ENCODE measurements at places on chromosomes 6 and 20. TPM values are rescaled to one million over a fixed set of nuclear protein-coding genes. Genes with fewer than 3 reads are reported as not detected.
A peak's percentile ranks its signal among the peaks of the same experiment; 100 is the strongest.

DNA sequence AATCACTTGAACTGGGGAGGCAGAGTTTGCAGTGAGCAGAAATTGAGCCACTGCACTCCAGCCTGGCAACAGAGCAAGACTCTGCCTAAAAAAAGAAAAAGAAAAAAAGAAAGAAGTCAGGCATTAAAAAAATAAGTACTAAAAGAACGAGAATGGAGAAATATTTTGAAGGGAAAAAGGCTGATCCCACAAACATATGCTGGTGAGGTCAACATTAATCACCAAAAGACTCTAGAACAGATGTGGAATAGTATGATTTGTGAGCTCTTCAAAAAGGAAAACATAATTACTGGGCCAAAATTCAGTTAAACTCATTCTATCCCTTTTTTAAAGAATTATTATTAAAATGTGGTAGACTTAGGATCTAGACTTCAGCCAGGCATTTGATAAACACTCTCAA, 61.2 kb upstream of the NRSN1 start:
- H3K27me3 ChIP-seq = no peaks in the 10 kb centered on the region
- H3K4me1 ChIP-seq = no peaks in the 10 kb centered on the region
- DNase-seq = no peak
- no peak overlapping the region for H3K27ac ChIP-seq

- no peak overlapping the region for H3K27ac ChIP-seq
- H3K4me1 ChIP-seq = no peaks in the 10 kb centered on the region
- H3K27me3 ChIP-seq = peaks cover 4% of the 10 kb centered on the region
- H3K36me3 ChIP-seq = no peaks in the 10 kb centered on the region
Measured at GRCh38 chr20:61753316-61753942, 312.3 kb downstream of the TAF4 start.

Gene PREX1
- 66.0 TPM for total RNA-seq

Gene PI3
- total RNA-seq = 4.1 TPM

Gene ADGRF5
- total RNA-seq = 283 TPM

Gene RAD21L1
- not detected for total RNA-seq

Gene CCM2L
- 23.2 TPM for total RNA-seq

GRCh38 chr20:24827603-24828295, 121.3 kb upstream of the CST7 start:
- no peak overlapping the region for H3K27ac ChIP-seq
- no peaks in the 10 kb centered on the region for H3K4me1 ChIP-seq
- H3K4me3 ChIP-seq = no peak overlapping the region
- H3K36me3 ChIP-seq = no peaks in the 10 kb centered on the region
- DNase-seq = no peak

Gene PRRT1
- total RNA-seq = 1.4 TPM

DNA sequence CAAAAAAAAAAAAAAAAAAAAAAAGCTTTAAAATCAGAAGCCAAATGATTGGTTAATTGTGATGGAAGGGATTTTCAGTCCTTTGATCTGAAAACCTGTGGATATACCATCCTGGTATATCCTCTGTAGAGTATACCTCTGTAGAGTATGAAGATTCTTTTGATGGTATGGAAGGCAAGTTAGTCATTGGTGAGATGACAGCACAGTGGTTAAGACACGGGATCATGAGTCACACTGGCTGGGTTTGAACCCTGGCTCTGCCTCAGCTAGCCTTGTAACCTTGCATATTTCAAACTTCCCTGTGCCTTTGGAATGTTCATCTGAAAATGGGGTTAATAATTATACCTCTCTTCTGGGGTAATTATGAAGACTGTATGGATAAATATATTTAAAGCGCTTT, 179.3 kb downstream of the CARMIL1 start:
- no peak for DNase-seq
- no peak overlapping the region for H3K4me3 ChIP-seq
- no peaks in the 10 kb centered on the region for H3K36me3 ChIP-seq
- no peak overlapping the region for H3K27ac ChIP-seq
- H3K27me3 ChIP-seq = no peaks in the 10 kb centered on the region

GRCh38 chr6:24953726-24954125, 18.0 kb upstream of the RIPOR2 start:
- no peak overlapping the region for H3K27ac ChIP-seq
- DNase-seq = no peak
- H3K4me1 ChIP-seq = peaks cover 13% of the 10 kb centered on the region
- no peaks in the 10 kb centered on the region for H3K27me3 ChIP-seq

GRCh38 chr6:132218059-132218696, 183.1 kb downstream of the MOXD1 start:
- no peak overlapping the region for H3K4me3 ChIP-seq
- no peak overlapping the region for H3K27ac ChIP-seq
- no peaks in the 10 kb centered on the region for H3K36me3 ChIP-seq
- no peaks in the 10 kb centered on the region for H3K27me3 ChIP-seq
- DNase-seq = no peak
- no peaks in the 10 kb centered on the region for H3K4me1 ChIP-seq

DNA sequence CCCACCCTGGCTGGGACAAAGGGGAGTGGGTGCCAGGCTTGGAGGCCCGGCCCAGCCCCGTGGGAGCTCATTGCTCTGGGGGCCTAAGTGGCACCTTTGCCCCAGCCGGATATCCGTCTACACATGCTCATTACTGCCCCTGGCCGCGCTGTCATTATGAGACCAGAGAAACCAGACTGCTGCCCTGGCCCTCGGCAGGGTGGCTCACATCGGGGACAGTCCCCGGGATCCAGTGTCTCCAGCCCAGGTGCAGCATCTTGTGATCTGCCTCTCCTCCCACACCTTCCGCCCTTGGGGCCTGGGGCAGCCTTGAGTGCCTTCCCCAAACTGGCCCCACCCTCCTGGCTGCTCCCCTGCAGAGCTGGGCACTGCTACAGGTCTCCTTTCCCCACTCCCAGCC, 4.9 kb downstream of the SRMS start:
- no peak overlapping the region for H3K27ac ChIP-seq
- no peaks in the 10 kb centered on the region for H3K36me3 ChIP-seq
- peaks cover 15% of the 10 kb centered on the region for H3K27me3 ChIP-seq
- no peak for DNase-seq
- H3K4me1 ChIP-seq = peaks cover 12% of the 10 kb centered on the region

Gene ARMH2
- not detected for total RNA-seq

DNA sequence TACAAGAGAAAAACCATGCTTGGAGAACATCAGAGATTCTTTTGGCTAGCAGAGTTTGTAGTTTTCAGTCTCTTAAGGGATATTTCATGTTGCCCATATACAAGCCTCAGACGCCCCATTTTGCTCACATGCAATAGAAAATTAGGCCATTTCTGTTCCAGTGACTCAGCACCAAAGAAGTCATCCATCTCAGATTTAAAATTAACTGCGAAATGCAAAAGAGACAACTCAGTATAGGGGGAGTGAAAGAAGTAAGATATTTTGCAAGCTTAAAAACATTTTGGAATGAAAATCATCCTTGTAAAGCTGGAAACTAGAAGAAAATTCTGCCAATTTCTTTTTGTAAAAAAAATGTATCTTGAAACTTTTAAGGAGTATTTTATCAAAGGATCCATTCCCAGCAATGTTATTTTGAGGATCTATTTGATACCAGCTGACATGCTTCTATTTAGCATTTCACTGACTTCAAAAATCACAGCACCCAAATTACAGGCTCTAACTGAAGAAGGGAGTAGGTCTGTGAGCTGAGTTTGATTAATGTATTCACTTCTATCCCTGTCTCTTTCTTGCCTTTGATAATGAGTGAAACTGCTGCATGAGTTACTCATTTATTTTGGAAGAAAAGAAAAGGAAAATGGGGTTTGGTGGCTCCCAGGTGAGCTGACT, 223.7 kb upstream of the SULF2 start:
- no peaks in the 10 kb centered on the region for H3K4me1 ChIP-seq
- H3K27me3 ChIP-seq = no peaks in the 10 kb centered on the region
- no peak overlapping the region for H3K27ac ChIP-seq
- no peaks in the 10 kb centered on the region for H3K36me3 ChIP-seq

Gene AMD1
- 61.7 TPM for total RNA-seq

GRCh38 chr6:47859175-47859574, 77.3 kb downstream of the OPN5 start:
- DNase-seq = no peak
- no peak overlapping the region for H3K27ac ChIP-seq
- H3K4me3 ChIP-seq = no peak overlapping the region
- H3K27me3 ChIP-seq = no peaks in the 10 kb centered on the region

- no peaks in the 10 kb centered on the region for H3K36me3 ChIP-seq
- no peak for DNase-seq
- H3K4me1 ChIP-seq = no peaks in the 10 kb centered on the region
- no peak overlapping the region for H3K27ac ChIP-seq
Measured at GRCh38 chr20:11372876-11373790, 544.6 kb upstream of the BTBD3 start.

DNA sequence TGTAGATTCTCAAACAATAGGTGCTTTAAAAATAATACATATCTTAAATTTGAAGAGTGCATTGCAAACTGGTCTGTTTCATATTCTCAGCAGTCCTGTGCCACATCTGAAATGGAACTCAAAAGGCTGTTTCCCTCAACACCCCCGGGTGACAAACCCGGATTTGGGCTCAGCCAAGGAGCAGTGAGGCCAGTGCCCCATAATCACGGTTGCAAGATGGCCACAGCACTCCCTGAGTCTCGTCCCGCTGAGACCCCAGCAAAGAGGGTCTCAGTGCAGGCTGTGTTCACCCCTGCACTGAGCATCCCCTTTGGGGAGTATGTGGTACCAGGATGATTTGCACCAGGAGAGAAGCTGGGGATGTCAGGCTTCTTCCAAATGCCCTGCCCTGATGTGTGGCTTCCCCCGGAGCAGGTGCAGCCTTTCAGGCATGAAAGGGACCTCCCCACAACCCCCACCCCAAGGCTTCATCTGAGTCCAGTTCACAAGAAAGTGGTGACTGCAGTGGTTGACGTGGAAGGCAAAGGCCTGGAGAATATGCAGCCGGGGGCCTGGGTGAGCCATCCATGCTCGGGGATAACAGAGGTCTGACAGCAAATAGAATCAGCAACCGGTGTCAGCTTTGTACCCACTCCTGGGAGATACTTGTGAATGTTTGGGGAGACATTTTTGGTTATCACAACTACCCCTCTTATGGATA, 202.9 kb downstream of the SYNDIG1 start:
- H3K4me1 ChIP-seq = no peaks in the 10 kb centered on the region
- H3K4me3 ChIP-seq = no peak overlapping the region
- H3K27me3 ChIP-seq = no peaks in the 10 kb centered on the region

- peak overlapping the region; percentile 5 for H3K27ac ChIP-seq
- no peak overlapping the region for H3K4me3 ChIP-seq
- DNase-seq = no peak
- H3K27me3 ChIP-seq = no peaks in the 10 kb centered on the region
Measured at GRCh38 chr6:43801495-43802181, 31.6 kb downstream of the VEGFA start.

Data from upper lobe of right lung (tissue), 1 donor.